Activated T-helper 1 cell treated with Interleukin-2 at 50 U/mL for 16 hours (primary cell): ENCODE measurements at places on chromosomes 1 and 21.
A peak's percentile ranks its signal among the peaks of the same experiment; 100 is the strongest.

- no peak for DNase-seq
Observed at GRCh38 chr1:52296345-52296744, 69.7 kb downstream of the CC2D1B start.

GRCh38 chr1:19010503-19010902 is 54.0 kb upstream of the IFFO2 start:
- no peak for DNase-seq

DNA sequence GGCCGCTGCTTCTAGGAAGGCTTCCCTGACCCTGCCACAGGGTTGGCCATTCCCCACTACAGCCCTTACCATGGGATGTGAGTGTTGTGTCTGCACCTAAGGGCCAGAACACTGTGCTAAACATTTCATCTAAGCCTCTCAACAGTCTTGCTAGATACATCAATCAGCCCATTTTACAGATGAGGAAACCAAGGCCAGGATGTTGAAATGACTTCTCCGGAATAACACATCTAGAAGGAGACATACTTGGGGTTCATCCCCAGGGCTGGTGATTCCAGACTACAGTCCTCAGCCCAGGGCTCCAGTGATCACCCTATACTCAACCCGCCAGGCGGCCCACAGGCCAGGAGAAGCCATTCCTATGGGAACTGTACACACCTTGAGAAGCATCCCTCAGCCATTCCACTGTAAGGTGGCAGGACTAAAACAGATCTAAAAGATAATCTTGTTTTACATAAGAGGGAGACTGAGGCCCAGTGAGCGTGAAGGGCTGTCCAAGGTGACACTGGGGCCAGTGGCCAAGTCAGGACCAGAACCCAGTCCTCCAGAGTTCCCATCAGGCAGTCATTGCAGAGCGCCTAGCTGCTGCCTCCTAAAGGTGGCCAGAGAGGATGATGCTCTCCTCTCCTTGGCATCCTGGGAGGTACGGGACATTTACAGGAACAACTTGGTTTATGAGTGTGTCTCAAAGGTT is 119.5 kb downstream of the GLIS1 start:
- no peak for DNase-seq

DNA sequence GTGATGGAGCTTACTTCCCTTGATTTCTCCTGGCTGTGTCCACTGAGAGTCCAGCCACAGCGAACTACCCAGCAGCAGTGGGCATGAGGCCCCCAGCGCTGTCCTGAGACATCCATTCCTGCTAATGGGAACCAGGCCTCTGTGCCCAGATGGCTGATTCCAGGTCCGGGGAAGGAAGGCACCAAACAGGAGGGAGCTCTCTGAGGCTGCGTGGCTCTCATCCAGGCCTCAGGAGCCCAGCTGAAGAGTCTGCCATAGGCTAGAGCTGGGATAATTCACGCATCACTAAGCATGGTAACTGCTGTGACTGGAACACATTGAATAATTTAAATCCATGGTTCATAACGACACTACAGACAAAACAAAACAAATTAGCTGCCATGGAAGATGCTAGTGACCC is 24.7 kb upstream of the LRRC47 start:
- DNase-seq = no peak

DNA sequence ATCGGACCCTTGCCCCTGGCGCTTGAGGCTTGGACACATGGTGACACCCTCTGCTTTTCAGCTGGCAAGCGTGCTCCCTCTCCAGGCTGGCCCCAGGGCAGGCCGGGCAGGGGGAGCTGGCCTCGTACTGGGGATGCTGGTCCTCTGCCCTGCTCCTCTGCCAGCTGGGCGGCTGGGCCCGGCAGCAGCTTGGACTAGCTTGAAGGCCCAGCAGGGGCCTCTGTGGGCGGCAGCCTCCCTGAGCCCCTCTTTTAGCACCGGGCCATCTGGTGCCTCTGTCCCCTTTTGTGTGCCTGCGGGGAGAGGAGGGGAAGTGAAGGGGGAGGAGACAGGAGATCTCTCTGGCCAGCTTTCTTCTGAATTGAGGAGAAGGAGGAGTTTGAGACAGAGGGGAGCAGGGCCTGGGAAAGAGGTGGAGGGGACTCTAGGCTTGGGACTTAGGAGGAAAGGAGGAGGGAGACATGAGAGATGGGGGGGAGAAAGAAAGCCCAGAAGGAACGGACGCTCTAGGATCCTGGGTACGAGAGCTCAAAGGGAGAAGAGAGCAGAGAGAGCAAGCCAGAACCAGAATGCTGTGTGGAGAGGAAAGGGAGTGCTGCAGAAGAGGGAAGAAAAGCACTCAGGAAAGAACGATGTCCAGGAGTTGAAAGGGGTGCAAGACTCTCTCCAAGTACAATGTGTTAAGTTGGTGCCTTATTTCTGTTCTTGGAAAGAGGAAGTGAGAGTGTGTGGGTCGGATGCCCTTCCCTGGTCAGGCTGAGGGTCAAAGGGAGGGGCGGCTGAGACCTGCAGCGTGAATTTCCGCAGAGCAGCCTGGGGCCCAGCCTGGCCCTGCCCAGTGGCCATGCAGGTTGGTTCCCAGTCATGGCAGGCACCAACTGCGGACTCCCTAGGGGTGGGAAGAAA is 40.3 kb downstream of the IER5 start:
- no peak for DNase-seq

- peak; percentile 43 for DNase-seq
Observed at GRCh38 chr1:204151552-204152309, at the start of gene ETNK2. Gene ETNK2 (minus strand): TSS chr1:204152044. CDS start chr1:204151852, 192 bp downstream.

DNA sequence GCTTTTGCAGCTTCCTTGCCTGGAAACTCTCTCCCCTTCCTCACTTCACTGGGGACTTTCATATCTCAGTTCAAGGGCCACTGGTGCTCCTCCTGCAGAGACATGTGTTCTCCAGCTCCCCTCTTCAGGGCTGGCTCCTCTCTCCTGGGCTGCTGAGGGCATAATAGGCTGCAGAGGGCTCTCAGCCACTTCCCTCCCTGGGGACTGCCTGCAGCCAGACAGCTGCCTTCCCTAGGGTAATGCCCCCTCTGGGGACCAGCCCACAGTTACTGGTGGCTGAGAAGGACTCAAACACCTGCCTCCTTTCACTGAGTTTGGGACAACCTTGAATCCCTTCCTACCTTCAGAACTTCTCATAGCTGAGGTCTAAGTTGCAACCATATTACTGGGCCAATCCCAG is 104.8 kb upstream of the POU3F1 start:
- DNase-seq = no peak

DNA sequence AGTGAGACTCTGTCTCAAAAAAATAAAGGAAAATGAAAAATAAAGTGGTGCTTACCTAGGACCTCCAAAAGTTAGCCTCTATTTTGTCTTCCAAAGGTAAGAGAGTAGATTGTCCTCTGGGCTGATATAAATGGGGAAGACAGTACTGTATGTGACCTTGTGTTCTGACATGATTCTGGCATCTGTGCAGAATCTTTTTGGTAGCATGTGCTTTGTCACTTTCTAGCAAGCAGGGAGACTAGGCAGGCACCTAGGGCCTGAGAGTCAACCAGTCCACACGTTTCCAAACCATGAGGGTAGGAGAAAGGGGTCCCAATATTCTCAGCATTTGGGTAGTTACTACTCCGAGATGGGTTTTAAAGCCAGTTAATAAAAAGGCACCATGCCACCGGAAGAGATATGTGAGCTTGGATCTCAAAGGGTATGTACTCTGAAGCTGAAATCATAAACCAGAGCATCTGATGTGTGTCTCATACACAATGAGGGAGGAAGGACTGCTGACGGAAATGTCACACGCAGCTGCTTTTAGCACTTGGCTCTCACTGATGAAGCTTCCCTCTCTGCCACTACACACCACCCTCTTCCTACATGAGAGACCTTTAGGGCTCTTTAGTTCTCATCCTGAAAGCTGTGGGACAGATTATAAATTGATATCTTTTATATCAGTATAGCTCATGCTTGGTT is 27.0 kb upstream of the SLC16A1 start:
- DNase-seq = no peak

DNA sequence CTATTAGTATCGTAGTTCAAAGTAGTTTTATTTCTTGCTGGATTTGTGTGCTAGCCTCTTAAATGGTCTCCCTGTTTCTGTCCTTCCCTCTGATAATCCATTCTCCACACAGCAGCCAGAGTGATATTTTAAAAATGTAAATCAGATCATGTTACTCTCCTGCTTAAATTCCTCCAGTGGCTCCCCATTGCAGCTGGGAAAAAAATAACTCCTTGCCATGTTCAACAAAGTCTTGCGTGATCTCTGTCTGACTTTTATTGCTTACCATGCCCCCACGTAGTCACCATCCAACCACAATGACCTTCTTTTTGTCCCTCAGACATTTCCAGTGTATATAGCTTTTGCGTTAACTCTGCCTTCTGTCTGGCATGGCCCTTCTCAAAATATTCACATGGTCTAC is 178.8 kb downstream of the FGGY start:
- no peak for DNase-seq

DNA sequence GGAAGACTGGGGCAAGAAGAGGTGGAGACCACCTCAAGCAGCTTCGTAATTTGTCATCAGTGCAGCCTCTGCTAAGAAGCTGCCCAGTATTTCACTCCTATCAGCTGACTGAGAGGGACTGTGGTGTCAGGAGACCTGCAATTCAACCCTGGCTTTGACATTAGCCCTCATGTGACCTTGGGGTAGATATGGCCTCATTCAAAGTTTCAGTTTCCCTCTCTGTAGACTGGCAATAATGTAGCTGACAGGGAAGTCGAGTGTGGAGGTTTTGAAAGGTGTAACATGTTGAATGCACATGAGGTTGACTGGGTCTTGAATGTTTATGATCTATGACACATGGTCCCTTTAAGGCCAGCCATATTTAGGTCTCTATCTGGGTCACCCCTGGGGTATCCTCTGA is 2.2 kb upstream of the SPRR4 start:
- DNase-seq = no peak

DNA sequence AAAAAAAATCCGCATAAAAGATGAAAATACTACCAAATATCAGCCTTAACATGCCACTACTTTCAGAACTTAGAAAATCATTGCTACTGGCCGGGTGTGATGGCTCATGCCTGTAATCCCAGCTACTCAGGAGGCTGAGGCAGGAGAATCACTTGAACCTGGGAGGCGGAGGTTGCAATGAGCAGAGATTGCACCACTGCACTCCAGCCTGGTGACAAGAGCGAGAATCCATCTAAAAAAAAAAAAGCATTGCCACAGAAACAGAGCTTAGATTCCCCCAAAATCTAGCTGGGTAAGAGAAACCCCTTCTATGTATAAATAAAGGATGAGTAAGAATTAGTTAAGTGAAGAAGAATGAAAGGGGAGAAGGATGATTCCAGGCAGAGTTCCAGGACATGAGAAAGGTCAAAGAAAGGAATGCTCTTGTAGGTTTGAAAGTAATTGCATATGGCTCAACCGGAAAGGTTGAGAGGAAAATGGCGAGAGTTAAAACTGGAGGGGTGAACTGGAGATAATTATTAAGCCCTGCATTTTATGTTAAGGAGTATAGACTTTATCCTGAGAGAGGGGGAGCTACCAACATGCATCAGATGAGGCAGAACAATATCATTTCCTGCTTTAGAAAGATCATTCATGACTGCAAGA is 19.7 kb upstream of the NRDC start:
- no peak for DNase-seq

DNA sequence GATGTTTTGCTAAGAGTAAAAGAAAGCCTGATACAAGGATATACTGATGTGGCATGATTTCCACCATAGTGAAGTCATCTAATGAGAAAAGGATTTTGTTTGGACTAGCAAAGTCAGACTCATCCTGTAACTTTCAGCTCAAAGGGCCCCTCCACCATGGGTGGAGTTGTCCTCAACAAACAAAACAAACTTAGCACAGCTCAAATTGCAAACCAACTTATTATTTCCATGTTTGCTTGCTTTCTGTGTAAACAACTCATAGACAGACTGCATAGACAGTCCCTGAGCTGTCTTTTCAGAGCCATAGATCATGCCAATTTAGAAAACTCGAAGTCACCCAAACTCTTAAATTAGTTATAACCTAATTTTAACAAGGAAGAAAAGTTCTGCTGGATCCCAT is 69.4 kb upstream of the VAV3 start:
- DNase-seq = no peak

DNA sequence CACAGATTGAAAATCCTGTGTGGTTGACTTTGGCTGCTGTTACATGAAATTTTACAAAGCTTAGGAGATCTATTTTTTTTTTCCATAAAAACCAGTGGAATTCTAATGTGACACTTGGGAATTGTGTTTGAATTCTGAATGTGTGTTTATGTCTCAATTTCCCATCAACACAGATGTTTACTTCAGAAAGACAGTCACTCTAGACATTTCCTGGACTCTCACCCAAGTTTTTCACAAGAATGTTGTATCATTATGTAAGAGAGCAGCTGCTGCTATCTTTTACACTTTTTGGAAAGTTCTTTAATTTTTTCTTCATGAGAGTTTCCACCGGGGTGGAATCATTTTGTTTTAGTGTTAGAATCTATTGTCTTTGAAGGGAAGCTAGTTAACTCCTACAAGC is 210.1 kb downstream of the GIPC2 start:
- no peak for DNase-seq

- DNase-seq = no peak
Observed at GRCh38 chr1:30919025-30919881, 10.7 kb upstream of the SDC3 start.

- DNase-seq = peak; percentile 28
Observed at GRCh38 chr1:205918955-205919746, 24.1 kb downstream of the SLC26A9 start.

GRCh38 chr21:45465105-45465504 is 60.1 kb downstream of the COL18A1 start:
- no peak for DNase-seq

DNA sequence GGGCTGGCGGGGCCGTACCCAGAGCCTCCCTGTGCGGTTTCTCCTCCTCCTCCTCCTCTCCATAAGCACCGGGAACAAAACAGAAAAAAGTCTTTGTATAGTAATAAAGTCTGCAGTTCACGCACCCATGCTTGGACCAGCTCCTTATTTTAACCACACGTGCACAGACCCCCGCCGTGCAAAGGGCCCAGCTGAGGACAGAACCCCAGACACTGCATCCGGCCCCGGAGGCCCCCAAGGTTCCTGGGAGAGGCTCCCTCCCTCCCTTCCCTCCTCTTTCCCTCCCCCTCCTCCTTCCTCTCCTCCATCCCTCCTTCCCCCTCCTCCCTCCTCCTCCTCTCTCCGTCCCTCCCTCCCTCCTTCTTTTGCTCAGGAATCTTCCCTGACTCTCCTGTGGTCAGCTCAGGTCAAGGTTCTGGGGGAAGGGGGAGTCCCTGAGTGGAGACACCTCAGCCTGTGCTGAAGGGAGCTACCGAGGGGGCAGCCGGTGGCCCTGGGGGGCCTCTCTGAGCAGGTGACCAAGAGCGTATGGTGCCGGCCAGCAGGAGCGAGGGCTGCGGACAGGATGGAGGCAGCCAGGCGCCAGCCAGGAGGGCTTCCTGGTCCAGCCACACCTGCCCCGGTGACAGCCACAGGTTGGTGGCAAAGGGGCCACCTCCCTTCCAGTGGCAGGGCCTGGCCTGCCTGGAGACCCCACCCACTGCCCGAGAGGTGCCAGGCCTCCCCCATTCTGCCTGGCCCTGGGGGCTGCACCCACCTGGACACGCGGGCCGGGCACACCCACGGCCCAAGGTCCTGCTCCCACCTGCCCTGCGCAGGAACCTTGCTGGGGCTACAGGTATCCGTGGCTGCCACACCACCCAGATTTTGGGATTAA is 3.2 kb upstream of the TTLL10 start:
- DNase-seq = no peak

GRCh38 chr1:241536304-241536703 is 4.1 kb downstream of the KMO start:
- no peak for DNase-seq

GRCh38 chr1:97849345-97850340 is 71.2 kb downstream of the DPYD start:
- DNase-seq = no peak
